ENCODE measurements at places on chromosomes 2 and 18.

GRCh38 chr2:163756588-163756987 is 20.8 kb upstream of the FIGN start:
- DNase-seq, result no peak

DNA sequence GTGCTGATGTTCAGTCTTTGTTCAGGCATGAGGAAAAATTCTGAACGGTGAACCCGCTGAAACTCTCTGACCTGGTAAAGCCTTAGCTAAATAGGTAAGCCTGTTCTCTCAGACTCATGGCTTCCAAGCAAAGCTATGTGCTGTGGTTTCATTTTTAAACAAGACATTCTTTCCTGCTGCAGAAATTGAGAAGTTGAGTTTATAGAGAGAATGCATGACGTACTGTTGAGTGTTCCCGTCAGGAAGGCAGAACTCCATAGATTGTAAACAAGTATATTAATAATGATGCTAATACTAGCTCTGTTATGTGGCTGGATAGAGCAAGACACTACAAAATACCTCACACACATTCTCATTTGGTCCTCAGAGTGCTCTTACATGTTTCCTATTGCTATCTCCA is 424.0 kb upstream of the CRIM1 start:
- no peak for DNase-seq

DNA sequence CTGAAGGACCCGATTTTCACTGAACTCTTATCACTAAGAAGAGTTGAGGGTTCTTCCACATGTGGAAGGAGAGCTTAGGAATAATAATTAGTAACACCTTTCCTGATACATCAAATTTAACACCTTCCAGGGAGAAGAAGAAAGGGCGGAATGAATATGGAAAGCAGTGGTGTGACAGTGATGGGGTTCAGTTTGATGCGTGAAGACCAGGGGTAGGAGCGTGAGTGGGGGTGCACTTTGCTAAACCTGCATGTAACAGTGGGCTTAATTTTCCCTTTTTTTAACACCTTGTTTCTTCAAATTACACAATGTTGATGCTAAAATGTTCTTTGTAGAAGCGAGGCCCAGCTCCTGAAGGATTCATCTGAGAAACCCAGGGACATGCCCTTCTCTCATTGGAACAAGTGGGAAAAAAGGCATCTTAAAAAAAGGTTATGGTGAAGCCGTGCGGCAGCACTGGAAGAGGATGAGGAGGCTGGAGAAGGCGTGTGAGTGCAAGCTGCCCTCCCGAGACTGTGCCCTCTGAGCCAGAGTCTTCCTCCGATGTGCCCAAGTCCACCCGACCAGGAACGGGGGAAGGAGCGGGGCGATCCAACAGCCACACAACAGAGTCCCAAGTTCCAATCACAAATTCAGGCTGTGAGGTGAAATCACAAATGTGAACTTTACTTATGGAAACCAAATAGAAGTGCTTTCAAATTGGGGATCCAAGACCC is 80.8 kb downstream of the MBP start:
- DNase-seq, result no peak

GRCh38 chr18:25651553-25651952 is 299.6 kb upstream of the ZNF521 start:
- DNase-seq, result no peak

- no peak for DNase-seq
These were observed 190.4 kb downstream of the SPP2 start for GRCh38 chr2:234240917-234241316.

GRCh38 chr2:230410861-230411569 is 5.0 kb upstream of the SP100 start:
- DNase-seq, result peak; percentile 44

DNA sequence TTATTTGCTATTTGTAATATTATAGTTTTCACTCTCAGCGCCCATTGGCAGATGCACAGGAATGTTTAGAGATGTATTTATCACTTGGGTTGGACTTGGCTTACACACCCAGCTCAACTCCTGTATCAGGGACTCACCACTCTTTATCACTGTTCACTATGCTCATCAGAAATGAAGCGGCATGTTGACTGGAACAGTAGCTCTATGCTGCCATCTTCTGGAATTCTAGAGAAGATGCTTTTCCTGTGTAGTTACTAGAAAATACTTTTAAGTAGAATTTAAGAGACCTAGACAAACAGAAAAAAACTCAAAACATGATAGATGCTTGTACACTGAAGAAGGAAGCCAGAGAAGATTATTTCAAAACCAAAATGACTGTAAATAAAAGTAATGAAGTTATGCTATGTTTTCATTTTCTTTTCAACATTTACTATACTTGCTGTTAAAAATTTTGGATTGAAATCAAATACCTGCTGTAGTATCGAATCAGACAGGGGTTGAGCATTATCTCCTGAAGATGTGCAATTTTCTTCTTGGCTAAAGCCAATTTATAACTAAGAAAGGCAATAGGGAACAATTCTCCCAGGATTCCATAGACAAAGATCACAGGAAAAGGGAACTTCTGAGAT is 47.4 kb upstream of the NXPH2 start:
- DNase-seq, result peak; percentile 88

- no peak for DNase-seq
These were observed 529.7 kb upstream of the CDH7 start for GRCh38 chr18:65221115-65221514.

- DNase-seq, result no peak
These were observed 73.1 kb downstream of the KCNS3 start for GRCh38 chr2:17951563-17951962.

GRCh38 chr18:40911041-40911440 is 1044.0 kb upstream of the PIK3C3 start:
- DNase-seq, result no peak

DNA sequence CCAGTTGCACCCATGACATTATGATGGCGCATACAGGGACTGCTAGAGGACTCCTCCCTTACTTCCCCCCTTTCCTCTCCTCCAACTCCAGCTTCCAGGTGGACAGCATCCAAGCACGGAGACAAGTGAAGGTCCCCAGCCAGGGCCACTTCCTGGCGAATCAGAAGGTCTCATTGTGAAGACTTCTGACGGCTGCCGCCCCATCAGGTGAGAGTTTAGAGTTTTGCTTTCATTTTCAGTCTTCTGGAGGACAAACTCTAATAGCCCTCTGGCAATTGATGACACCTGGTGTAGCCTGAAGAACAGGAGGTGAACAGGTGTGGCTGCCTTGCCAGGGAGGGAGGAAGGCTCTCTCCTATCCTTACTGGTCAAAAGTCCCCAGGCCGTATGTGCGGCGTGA is 77.3 kb upstream of the KCNH7 start:
- no peak for DNase-seq

DNA sequence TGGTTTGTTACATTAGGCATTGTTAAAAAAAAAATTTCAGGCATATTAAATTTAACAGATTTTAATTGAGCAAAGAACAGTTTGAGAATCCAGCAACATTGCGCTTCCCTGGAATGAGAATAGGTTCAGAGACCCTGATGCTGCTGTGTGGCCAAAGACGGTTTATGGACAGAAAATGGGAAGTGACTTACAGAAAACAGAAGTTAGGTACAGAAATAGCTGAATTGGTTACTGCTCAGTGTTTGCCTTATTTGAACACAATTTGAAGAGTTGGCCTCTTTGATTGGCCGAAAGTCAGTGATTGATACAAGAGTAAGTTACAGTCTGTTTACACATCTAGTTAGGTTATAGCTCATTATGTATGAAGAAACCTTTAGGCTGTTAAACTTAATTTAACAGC is 6.0 kb upstream of the NEDD4L start:
- DNase-seq, result no peak

DNA sequence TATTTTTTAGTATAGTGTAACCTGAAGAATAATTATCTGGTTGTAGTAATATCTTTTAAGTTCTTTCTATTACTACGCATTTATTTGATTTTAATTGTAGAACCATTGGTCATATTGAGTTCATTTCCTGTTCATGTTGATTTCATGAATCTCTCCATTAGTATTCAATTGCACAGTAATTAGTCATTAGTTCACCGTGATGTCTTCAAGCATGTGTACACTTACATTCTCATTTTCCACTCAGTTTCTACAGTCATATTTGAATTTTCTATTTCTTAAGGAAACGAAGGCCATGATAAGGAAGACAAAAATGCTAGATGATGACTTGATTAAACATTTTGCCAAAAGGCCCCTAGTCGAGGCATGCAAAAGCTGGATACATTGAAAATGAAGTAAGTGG is 333.7 kb upstream of the FANCL start:
- no peak for DNase-seq

Data from hematopoietic multipotent progenitor cell treated with erythropoietin and hydrocortisone succinate and interleukin-3 and kit ligand, for 6 days (in vitro differentiated cells).